Stimulated activated CD4-positive, alpha-beta T cell treated with anti-CD3 and anti-CD28 coated beads, Interleukin-4, amount 100 ng/mL, for 48 hours (primary cell): ENCODE measurements at places on chromosomes 6 and 20.

DNA sequence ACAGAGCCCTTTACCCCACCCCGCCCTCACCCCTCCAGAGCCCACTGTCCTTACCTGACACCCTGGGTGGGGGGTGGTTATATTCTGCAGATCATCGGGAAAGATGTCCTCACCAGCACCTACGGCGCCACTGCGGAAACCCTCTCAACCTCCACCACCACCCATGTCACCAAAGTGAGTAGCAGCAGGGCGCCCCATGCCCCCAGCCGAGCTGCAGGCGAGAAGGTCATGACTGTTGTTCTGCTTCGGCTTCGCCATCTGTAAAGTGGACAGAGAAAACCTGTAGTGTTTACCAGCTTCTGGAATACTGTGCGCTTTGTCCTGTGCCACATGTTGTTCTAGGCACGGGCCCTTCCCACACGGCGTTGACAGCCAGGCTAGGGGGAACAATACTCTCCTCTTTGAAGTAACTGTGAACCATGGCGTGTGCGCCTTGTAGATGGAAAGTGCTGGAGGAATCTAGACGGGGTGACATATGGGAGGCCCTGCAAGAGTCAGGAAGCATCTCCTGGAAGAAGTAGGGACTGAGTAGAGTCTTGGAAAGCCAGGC lies 16.5 kb upstream of the AAR2 start:
- DNase-seq, result no peak

DNA sequence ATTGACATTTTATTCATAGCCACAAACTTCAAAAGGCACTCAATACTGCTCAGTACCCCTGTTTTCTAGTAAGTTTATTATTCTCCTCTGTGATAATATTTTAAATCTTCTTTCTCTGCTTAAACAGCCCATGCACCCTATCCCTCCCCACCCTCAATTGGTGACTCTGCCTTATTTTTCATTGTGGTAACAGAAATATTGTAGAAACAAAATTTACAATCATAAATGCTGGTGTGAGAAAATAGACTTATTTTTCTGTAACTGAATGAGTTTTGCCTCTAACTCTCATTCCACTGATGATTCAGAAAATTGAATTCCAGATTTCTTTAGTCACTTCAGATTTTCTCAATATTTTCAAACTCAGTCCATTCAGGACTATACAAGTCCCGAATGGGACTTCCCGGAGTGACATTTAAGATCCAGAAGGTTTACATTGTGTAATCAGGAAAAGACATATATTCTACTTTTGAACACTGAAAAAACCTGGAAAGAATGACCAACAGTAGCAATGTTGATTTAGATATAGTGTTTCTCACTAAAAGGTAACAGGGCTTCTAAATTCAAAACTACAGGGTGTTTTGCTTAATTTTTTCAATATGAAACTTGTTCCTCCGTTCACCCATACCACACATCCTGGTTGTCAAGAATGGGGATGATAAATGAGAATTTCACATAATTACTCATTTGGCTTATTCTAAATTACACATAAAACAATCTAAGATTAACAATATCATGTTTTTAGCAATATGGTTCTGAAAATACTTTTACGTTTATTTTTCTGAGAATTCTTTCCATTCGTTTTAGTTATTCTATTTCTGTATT lies 34.8 kb upstream of the UST start:
- DNase-seq, result no peak

DNA sequence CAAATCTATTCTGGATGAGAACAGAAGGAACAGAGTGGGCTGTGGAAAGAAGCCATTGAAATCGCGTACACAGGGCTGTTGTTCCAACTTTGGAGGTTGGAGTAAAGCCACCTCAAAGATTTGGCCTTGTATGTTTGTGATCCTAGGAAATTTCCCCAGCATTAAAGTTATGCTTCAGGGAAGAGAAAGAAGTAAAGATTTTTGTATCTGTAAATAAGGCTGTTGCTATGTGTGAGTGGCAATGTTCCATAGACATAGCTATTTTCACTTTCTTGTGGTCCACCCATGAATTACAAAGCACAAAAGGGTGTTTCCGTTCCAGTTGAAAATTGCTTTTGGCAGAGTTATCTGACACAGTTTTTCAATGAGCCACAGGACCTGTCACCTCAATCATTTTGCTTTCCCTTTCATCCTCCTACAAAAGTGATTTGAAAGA lies 321.3 kb downstream of the TFAP2B start:
- no peak for DNase-seq

DNA sequence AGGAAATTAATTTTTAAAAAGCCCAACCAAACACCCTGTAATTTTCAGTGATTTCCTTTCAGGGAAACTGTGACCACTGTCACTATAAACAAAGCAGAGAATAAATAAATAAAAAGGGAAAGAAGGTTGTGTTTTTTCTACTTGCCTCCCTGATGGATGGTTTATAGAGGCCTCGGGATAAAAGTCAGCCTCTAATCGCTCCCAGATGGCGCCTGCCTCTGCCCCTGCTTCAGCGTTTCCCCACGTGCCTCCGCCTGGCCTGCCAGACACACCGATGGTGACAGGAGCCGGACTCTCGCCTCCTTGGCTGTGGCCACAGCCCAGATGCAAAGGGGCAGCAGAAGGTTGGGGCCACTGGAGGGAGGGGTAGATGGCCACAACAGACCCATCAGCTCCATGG lies 327.7 kb downstream of the CDC5L start:
- DNase-seq, result no peak

DNA sequence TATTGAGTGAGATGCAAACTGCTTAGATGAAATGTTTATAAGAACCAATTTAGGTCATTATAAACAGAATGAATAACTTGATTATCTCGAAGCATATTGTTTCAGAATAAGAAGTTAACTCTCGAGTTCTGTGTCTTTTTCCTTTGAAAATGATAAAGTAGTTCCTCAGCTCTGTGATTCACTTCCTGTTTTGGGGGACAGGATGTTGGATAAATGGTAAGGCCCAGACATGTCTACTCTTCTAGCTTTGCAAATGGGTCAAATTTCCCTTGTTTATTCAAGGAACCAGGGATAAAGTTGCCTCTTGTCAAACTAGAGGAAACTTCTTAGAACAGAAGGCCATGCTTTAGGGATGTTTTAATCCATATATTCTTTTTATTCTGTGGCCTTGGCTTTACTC lies 246.9 kb downstream of the SOX4 start:
- no peak for DNase-seq

DNA sequence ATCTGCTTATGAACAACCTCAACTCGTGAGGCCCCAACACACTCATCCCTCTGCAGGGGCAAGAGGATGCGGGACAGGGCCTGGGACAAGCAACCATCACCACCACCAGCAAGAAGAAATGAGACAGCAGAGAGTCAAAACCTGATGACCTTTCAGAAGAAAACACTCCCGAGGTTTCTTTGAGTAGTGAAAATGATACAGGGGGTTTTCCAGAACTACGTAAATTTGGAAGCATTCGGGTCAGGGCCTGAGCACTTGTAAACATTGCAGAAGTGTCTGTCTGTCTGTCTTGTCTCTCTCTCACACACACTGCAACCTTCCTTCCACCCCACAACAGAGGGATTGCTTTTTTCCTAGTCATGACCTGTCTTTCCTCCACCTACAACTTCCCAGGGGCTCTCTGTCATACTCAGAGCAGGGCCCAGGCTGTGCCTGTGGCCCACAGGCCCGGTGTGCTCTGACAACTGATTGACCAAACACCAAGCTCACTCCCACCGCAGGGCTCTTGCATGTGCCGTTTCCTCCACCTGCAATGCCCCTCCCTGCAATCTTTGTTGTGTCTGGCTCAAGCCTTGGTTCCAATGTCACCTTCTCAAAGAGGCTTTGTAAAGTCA lies 90.9 kb downstream of the BMP7 start:
- no peak for DNase-seq
